ENCODE measurements at places on chromosomes 11 and 22.

- DNase-seq = no peak
Observed at GRCh38 chr22:31104869-31105268, 2.5 kb downstream of the SELENOM start.

DNA sequence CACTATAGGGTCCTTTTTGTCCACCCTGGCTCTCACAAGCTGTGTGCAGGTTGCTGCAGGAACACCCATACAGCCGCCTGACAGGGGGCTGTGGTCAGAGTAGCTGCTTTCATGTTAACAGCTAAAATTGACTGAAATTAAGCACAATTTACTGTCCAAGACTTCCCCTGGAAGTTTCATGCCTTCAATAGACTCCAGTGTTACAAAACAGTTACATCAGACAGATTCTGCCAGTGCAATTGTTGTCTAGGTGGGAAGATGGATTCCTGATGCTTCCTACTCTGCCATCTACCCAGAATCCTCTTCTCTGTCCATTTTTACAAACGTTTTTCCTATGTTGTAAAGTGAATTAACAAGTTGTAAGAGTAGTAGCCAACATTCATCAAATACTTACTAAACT is 5.3 kb upstream of the TSKU start:
- DNase-seq = no peak

DNA sequence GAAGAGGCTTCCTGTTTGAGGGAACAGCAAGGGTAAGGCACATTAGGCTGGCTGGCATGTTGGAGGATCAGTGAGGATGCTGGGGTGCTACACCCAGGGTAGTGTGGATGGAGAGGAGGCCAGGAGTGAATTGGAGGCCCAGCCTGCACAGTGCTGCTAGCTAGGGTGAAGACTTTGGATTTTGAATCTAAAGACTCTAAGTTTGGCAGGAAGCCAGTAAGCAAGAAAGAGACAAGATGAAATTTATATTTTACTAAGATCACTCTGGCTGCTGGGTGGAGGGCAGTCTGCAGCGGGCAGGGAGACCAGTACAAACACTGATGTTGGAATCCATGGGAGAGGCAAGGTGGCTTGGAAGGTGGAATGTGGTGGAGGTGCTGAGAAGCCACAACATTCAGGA is 43.6 kb downstream of the TSPAN18 start:
- no peak for DNase-seq

GRCh38 chr11:74678041-74678440 is 53.2 kb downstream of the CHRDL2 start:
- DNase-seq = no peak

GRCh38 chr11:119318240-119319135 is 1.6 kb upstream of the MCAM start:
- DNase-seq = no peak

DNA sequence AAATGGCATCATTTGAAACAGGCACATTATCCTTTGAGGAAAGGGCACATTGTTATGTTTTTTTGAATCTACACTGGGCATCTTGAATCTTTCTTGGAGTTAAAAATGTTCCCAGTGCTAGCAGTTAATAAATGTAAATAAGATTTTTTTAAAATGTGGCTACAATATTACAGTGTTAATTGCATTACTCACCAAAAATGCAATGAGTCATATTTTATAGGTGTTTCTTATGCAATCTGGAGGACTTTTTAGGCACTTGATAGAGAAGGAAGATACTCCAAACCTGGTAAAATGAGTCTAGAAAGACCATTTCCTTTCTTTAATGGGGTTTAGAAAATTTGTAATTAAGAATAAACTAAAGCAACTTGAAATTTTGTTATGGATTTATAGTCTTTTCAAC is 238.0 kb downstream of the METTL15 start:
- DNase-seq = no peak

DNA sequence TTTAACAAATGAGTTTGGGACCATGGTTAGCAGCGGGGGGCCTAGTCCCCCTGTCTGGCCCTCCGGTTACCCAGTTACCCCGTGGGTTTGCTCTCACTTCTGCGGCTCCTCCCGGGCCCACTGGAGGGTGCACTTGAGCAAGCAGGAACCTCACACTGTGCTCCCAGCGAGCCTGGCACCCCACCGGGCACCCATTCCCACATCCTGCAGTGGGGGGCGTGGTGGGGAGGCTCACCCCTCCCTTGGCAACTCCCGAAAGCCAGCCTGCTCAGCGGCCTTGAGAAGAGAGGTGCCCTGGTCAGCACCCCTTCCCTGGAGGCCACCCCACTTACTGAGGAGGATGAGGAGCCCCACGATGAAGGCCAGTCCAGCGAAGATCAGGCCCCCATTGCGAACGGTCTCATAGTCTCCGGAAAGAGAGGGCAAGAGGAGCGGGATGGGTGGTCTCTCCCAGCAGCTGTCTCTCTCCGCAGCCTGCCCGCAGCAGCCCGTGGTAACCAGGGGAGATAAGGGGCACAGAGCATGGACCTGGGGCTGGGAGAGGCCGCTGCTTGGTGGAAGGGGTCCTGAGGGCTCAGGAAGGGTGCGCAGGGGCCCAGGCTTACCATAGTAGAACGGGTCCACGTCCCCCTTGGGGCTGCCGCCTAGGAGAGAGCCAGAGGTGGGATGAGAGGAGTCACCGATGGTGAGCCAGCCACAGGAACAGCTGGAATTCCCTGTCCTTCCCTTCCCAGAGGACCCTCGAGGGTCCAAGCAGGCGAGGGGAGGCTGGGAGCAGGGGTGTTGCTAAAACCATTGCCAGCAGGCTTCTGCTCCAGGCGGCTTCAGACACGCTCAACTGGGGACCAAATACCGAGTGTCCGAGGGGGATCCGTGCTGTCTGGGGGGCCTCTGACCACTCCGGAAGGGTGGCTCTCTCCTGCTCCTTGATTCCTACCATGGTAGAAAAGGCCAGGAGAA is 2.2 kb downstream of the FXYD2 start:
- no peak for DNase-seq

DNA sequence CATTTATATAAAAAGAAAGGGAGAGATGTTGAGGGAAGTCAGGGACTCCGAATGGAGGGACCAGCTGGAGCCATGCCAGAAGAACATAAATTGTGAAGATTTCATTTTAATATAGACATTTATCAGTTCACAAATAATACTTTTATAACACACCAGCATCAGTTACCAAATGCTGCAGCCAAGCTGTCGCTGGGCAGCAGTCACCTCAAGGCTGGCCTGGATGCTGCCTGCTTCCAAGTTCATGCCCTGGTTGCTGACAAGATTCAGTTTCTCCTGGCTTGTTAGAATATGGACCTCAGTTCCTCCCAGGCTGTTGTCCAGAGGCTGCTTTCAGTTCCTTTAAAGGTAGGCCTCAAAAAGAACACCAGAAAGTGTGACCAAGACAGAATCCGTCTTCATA is 30.8 kb upstream of the ALDH3B2 start:
- DNase-seq = no peak

DNA sequence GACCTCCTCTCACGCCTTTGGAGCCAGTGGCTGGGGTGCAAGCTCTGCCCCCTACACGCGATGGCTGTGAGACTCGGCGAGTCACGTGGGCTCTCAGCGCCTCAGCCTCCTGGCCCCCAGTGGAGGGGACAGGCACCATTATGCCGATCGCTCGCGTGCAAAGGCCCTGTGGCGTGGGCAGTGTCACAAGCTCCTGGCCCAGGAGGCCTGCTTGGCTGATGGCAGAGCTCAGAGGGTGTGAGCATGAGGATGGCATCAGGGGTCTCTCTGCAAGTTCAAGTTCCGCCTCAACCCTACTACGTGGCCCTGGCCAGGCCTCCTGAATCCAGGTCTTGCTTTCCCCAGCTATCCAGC is 90.8 kb upstream of the KCNQ1OT1 start:
- no peak for DNase-seq

DNA sequence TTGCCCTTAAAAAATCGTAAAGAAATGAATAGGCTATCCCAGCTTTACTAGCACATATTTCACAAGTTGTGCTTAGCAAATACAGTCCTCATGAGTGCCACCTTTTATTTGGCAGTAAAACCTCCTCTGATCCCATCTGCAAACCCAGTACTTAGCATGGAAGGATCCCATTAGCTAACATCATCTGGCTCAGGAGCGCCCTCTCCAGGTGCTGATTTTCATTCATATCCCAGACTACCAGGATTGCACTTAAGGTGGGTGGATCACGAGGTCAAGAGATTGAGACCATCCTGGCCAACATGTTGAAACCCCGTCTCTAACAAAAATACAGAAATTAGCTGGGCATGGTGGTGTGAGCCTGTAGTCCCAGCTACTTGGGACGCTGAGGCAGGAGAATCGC is 76.1 kb upstream of the PAX6 start:
- DNase-seq = no peak

DNA sequence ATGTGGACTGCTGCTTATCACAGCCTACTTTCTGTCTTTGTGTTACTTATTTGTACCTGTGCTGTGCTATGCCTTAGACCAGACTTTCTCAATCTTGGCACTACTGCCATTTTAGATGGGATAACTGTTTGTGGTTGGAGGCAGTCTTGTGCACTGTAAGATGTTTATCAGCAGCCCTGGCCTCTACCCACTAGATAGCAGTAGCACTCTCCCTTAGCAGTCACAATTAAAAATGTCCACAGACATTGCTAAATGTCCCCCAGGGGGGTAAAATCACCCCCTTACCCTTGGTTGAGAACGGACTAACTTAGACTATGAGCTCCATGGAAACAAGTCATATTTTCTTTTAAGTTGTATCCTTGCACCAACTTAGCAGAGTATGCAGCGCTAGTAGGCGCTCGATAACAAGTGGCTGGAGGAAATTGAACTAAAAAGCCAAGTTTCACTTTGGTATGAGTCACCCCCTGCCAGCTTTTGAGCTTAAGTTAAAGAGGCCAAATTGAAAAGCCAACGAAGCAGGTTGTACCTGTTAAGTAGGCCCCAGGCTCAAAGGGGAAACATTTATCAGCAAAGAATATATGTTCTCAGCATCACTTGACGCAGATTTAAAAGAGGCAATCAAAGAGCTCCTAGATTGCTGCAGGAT is 304.8 kb upstream of the SORL1-AS1 start:
- DNase-seq = no peak

DNA sequence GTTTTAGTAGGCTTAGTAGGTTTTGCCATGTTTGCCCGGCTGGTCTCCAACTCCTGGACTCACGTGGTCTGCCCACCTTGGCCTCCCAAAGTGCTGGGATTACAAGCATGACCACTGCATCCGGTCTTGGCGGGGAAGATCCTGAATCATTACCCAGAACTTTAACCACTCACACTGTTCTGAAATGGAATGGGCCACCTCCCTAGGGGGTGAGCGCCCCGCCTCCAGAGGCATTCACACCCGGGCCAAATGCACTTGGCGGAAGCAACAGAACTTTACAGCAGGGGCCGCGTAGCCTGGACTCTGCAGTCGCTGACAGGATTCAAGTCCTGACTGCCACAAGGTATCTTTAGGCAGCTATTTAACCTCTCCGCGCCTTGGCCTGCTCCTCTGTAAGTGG is 5.4 kb downstream of the CCDC86 start:
- DNase-seq = no peak

DNA sequence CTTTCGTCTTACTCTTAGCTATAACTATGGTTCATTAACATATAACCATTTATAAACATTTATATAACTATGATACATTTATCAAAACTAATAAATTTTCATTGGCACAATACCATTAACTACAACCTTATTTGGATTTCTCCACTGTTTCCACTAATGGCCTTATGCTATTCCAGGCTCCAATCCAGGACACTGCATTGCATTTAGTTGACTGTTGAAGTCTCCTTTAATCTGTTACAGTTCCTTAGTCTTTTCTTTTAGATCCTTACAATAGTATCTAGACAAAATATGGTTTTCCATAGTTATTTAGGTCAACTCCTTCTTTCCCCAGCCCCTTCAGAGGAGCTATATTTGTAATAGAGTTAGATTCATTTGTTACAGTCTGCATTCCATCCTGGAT is 47.2 kb downstream of the CCDC34 start:
- no peak for DNase-seq

GRCh38 chr22:40345815-40346184 is 500 bp upstream of the ADSL start:
- DNase-seq = peak; percentile 23

DNA sequence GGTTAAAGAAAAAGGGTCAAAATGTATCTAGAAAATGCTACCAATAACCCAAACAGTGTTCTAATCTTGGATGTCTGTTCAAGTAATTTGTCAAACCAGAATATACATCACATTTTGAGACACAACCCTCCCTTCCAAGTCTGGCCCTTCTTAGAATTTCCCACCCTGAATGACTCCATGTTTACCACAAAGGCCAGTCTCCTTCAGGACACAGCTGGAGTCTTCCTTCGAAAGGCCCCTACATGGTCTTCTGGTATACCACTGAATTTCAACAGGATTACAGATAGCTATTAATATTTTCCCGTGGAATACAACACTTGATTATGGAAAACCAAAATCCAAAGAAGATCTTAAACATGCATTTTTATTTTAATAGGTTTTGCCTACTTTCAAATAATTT is 10.2 kb downstream of the CCDC34 start:
- DNase-seq = no peak

- no peak for DNase-seq
Observed at GRCh38 chr22:27843441-27843840, 41.9 kb upstream of the MN1 start.

DNA sequence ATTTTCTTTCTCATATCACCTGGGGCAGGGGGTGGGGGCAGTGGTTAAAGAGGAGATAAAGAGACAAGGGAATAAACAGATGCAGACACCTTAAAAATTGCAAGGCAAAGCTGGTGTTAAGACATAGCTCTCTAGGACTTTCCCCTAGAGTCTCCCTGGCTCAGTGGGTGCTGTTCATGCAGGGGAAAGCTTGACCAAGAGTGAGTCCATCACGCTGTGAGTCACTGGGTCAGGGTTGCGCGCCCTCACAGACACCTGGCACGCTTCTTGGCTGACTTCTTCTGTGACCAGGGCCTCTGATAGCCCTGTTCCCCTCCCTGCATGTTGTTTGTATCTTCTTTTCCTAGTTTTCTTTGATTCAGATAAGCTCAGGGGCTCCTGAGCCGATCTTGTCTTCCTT is 31.9 kb downstream of the COMMD9 start:
- DNase-seq = no peak

- no peak for DNase-seq
Observed at GRCh38 chr11:107679255-107680024, 32.4 kb downstream of the SLN start.

- no peak for DNase-seq
Observed at GRCh38 chr11:115054570-115055538, 376.5 kb downstream of the NXPE2 start.

- DNase-seq = no peak
Observed at GRCh38 chr22:43897751-43898261, 6.0 kb upstream of the PNPLA5 start.

GRCh38 chr11:123356539-123356938 is 73.5 kb upstream of the GRAMD1B start:
- no peak for DNase-seq
